ENCODE measurements at places on chromosomes 13 and 19. TPM values are rescaled to one million over a fixed set of nuclear protein-coding genes. Genes with fewer than 3 reads are reported as not detected.

DNA sequence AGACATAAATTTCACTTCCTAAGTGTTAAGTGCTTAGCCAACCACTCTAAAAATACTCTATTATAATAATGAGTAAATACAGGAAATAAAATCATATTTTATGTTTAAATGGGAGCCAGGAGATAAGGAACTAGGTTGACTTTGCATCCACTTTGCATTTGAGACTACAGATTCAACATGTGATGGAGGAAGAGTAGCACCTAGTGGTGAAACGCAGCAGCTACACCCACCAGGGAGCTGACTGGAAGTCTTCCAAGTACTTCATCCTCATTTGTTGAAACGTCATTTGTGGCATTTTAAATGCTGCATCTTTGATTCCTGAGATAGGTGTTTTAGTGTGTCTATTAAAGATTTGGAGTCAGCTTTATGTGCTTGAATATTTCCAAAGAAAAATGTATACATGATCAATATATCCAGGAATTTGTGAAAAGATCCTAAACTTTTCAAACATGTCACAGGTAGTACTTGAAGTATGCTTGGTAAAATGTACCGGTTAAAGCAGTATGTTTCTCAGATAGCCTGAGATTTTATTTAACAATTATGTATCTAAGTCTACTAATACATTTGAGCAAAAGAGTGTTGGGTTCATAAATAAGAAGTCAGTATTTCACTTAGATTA, 17.4 kb upstream of the KCTD12 start:
- peak; percentile 82 for DNase-seq

DNA sequence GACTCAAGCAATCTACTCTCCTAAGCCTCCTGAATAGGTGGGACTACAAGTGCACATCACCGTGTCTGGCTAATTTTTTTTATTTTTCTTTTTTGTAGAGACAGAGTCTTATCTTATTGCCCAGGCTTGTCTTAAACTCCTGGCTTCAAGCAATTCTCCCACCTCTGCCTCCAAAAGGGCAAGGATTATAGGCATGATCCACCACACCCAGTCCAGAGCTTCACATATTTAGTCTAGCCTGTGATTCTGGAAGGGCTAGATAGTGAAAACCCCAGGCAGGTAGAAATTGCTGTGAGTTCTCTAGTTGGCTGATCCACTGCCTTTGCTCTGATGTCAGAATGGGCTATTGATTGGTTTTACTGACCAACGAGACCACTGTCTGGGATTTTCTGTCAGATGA, 854.6 kb upstream of the MIR17HG start:
- no peak for DNase-seq

DNA sequence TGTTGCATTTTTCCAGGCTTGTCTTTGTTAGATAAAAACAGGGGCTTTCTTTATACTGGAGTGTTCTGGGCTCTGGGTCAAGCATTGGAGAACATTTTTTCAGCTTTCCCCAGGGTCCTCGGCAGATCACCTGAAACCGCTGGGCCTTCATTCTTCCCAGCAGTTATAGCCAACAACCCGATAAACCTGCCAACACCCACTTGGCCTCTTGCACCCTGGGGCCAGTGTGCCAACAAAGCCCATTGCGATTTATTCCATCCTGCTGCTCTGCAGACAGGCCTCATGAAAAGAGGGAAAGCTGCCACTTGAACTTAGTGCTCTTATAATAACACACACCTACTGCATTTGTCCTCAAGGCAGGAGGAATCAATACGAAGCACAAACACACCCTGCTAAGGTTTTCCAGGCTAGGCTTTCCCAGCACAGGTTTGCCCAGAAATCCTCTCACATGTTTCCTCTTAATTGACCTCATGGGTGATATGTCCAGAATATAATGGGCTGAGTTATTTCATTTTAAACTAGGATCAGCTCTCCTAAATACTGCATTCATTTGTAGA, 669.3 kb downstream of the LIG4 start:
- no peak for DNase-seq

GRCh38 chr19:39158646-39159260, 33.2 kb downstream of the PAK4 start:
- DNase-seq, result no peak

DNA sequence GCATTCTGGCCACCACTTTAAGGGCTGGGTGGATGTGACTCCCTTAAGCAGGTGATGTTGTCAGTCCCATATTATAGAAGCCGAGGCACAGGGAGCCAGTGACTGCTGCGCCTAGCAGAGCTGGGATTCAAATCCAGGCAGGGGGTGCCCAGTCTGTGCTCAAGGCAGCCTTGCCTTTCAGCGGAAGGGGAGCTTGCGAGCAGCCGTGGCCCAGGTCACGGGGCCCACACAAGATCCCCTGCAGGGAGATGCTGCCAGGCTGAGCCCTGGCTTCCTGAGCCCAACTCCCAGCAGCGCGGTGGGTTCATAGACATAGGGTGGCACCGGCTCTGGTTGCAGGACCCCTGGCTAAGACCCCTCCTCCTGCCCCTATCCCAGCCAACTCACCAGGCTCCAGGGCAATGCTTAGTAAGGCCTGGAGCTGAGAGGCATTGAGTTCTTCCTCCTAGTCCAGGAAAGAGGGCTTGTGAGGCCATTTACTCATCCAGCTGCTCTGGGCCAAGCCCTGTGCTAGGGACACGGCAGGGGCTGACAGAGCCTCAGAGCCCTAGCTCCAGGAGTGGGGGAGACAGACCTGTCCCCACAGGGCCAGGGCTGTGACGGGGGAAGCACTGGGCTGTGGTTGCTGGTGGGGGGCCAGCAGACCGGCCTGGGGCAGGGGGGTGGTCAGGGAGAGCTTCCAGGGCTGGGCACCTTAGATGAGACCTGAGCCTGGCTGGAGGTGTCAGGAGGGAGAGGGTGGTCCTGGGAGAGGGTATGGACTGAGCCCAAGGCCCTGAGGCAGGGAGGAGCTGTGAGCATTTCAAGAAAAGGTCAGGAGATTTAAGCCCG, 9.6 kb downstream of the CAPN12 start:
- no peak for DNase-seq

GRCh38 chr19:42114412-42114811, 17.8 kb downstream of the POU2F2 start:
- DNase-seq, result no peak

DNA sequence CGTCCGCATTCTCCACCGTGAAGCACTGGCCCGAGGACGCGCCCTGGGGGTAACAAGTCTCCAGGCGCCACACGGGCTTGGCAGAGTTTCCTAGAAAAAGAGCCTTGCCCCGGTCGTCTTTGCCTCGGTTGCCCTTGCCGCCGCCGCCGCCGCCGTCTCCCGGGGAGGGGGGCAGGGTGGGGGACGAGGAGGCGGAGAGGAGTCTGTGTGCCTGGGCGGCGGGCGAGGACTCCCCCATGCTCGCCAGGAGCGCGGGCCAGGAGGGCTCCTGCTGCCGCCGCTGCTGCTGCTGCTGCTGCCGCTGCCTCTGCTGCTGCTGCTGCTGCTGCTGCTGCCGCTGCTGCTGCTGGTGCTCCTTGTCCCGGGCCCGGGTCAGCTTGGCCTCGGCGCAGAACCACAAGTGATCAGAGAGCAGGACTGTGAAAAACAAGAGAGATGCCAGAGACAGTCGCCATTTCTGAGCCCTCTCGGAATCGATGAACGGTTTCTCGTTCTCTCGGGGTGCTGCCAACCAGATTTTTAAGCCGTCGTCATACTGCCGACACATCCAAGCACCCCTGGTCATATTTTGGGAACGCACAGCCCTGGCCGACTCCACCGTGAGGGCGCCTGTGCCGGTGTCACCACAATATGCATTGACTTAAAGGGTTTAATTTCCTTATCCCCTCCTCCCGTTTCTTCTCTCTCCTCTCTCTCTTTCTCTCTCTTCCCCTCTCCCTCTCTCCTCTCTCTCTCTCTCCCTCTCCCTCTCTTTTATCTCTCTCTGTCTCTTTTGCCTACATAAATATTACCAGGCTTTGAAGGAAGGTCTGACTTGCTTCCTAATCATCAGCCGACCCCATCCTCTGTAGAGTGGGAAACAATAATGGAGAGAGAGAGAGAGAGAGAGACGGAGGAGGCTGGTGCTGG, 349.1 kb downstream of the LIG4 start:
- peak; percentile 53 for DNase-seq

ELANE gene
- total RNA-seq, result not detected

C19orf73 gene
- 0.74 TPM for total RNA-seq

CDX2 gene
- total RNA-seq, result 0.37 TPM

RPL36 gene
- 1,281 TPM for total RNA-seq

ZNF486 gene
- not detected for total RNA-seq

P2RY11 gene
- 8.0 TPM for total RNA-seq

RNASEH2B gene
- 68.9 TPM for total RNA-seq
